ENCODE measurements at places on chromosomes 3 and 15.

DNA sequence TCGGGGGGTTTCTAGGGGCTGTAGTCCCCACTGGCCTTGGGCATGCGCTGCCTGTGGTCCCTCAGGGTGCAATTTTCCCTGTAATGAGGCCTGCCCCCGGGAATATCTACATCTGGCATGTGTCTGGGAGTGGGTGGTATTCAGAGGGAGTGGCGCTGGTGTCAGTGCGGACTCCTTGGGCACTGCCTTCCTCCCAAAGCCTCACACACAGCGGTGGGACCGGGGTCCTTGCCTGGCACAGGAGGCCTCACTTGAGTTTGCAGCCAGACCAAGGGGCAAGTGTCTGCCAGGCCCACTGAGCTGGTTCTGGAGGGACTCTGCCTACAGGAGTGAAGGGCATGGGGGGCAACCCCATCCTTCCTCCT, 53.5 kb upstream of the PCSK6 start:
- H3K36me3 ChIP-seq, result peaks cover 3% of the 10 kb centered on the region
- no peaks in the 10 kb centered on the region for H3K4me1 ChIP-seq
- no peak overlapping the region for H3K27ac ChIP-seq
- no peak overlapping the region for H3K4me3 ChIP-seq
- peaks cover 28% of the 10 kb centered on the region for H3K27me3 ChIP-seq
- DNase-seq, result no peak

DNA sequence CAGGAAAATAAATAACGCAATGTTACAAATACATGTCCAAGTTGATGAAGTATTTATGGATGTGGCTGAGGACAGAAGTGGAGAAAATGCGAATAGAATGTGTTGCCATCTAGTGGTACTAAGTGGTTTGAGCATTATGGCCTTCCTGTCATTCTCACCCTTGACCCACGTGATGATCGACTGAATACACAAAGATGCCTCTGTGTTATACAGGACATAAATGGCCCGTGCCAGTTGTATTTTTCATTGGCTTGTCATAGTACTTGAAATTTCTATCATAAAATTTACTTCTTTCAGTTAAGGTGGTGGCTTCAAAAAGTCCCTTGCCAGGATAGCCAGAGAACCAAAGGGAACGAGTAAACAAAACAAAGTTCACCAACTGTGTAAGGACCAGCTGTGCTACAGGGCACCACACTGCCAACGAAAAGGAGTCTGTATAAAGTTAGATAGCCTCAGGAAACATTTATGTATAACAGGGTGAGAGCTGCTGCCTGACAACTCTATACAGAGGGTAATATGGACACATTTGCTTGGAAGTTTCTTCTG, 103.7 kb downstream of the MYH15 start:
- H3K36me3 ChIP-seq, result no peaks in the 10 kb centered on the region
- no peaks in the 10 kb centered on the region for H3K4me1 ChIP-seq
- no peak overlapping the region for H3K4me3 ChIP-seq
- no peak overlapping the region for H3K27ac ChIP-seq

DNA sequence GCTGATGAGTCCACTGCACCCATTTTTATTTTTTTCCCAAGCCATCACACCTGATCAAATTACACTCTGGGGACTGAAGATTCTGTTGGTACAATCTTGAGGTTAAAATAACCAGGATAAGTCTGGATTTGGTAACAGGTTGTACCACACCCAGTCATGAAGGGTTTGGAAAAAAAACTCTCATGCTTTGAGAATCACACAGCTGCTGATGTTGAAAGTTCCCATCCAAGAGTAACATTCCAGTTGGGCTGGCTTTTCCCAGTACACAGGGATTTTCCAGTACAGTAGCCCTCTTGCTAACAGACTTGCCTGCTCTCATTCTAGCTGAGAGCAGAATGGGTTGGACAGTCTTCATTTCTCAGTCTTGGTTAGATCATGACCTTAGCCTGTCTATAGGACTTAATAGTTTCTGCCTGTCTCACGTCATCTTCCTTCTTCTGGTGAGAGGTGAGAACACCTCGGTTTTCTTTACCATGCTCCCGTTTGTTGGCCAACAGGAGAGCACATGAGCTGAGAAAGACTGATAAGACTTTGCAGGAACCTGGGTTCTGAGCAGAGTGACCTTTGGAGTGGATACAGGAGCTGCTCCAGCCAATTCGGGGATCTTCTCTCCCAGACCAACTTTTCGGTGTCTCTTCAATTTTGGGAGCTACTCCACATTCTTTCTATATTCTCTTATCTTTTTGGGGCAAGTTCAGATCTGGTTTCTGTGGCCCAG, 300.1 kb upstream of the LYSMD4 start:
- H3K4me3 ChIP-seq, result no peak overlapping the region
- H3K36me3 ChIP-seq, result no peaks in the 10 kb centered on the region
- H3K27me3 ChIP-seq, result no peaks in the 10 kb centered on the region
- peaks cover 5% of the 10 kb centered on the region for H3K4me1 ChIP-seq
- no peak overlapping the region for H3K27ac ChIP-seq
- DNase-seq, result no peak

GRCh38 chr3:189909573-189909972, 211.1 kb downstream of the P3H2 start:
- no peak overlapping the region for H3K4me3 ChIP-seq
- DNase-seq, result no peak
- H3K4me1 ChIP-seq, result no peaks in the 10 kb centered on the region
- H3K36me3 ChIP-seq, result peaks cover 7% of the 10 kb centered on the region
- H3K27ac ChIP-seq, result no peak overlapping the region
- H3K27me3 ChIP-seq, result peaks cover 37% of the 10 kb centered on the region

GRCh38 chr3:179729086-179729485, 76.2 kb downstream of the USP13 start:
- no peaks in the 10 kb centered on the region for H3K27me3 ChIP-seq
- DNase-seq, result no peak
- peaks cover 12% of the 10 kb centered on the region for H3K36me3 ChIP-seq
- no peak overlapping the region for H3K4me3 ChIP-seq

DNA sequence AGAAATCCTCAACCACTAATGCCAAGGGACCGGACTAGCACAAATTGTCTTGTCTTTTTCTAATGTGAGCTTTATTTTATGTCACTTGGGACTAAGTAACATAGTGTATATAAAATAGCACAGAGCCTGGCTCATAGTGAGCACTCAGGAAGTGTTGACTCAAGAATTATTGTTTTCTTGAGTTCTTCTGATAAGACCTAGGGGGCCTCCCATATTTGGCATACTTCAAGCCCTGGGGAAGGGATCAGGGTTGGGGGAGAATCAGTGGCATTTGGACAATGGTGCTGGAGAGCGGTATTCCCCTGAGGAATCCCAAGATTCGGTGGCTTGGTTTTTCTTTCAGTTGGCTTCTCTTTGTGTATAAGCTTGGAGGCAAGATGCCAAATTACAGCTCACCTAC, 19.4 kb downstream of the ZNF80 start:
- H3K4me1 ChIP-seq, result peaks cover 37% of the 10 kb centered on the region
- H3K27me3 ChIP-seq, result no peaks in the 10 kb centered on the region
- no peak overlapping the region for H3K4me3 ChIP-seq
- no peak for DNase-seq
- H3K27ac ChIP-seq, result no peak overlapping the region

GRCh38 chr3:131396170-131396569, 14.6 kb downstream of the NUDT16 start:
- no peak for DNase-seq
- H3K4me1 ChIP-seq, result no peaks in the 10 kb centered on the region
- peaks cover 5% of the 10 kb centered on the region for H3K27me3 ChIP-seq
- H3K4me3 ChIP-seq, result no peak overlapping the region

DNA sequence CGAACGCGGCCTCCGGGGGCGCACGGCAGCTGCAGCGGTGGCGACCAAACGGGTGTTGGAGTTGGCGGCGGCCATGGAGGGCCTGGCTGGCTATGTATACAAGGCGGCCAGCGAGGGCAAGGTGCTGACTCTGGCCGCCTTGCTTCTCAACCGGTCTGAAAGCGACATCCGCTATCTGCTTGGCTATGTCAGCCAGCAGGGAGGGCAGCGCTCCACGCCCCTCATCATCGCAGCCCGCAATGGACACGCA, 725 bp downstream of the FEM1B start:
- peaks cover 4% of the 10 kb centered on the region for H3K36me3 ChIP-seq
- DNase-seq, result no peak

- DNase-seq, result no peak
- peaks cover 2% of the 10 kb centered on the region for H3K4me1 ChIP-seq
- H3K36me3 ChIP-seq, result peaks cover 6% of the 10 kb centered on the region
- no peak overlapping the region for H3K4me3 ChIP-seq
These were observed 9.9 kb upstream of the EID1 start for GRCh38 chr15:48868023-48868422.

- H3K27me3 ChIP-seq, result no peaks in the 10 kb centered on the region
- H3K27ac ChIP-seq, result no peak overlapping the region
- no peaks in the 10 kb centered on the region for H3K36me3 ChIP-seq
- no peaks in the 10 kb centered on the region for H3K4me1 ChIP-seq
- no peak overlapping the region for H3K4me3 ChIP-seq
These were observed 22.8 kb downstream of the STRIT1 start for GRCh38 chr3:155270485-155271342.

GRCh38 chr3:29410220-29410619, 129.3 kb downstream of the RBMS3 start:
- no peak overlapping the region for H3K27ac ChIP-seq
- no peak for DNase-seq
- no peak overlapping the region for H3K4me3 ChIP-seq

- no peak for DNase-seq
- H3K27me3 ChIP-seq, result no peaks in the 10 kb centered on the region
- peaks cover 56% of the 10 kb centered on the region for H3K4me1 ChIP-seq
- H3K4me3 ChIP-seq, result peak overlapping the region; percentile 96
These were observed 25.8 kb downstream of the OXNAD1 start for GRCh38 chr3:16290827-16291196.

- H3K4me3 ChIP-seq, result no peak overlapping the region
- H3K36me3 ChIP-seq, result peaks cover 2% of the 10 kb centered on the region
- no peak overlapping the region for H3K27ac ChIP-seq
- H3K27me3 ChIP-seq, result no peaks in the 10 kb centered on the region
- H3K4me1 ChIP-seq, result no peaks in the 10 kb centered on the region
- DNase-seq, result no peak
These were observed 610.2 kb downstream of the TBL1XR1 start for GRCh38 chr3:176587089-176587488.

GRCh38 chr15:74432271-74432967, 1.3 kb downstream of the SEMA7A start:
- H3K27me3 ChIP-seq, result no peaks in the 10 kb centered on the region
- H3K27ac ChIP-seq, result no peak overlapping the region
- peaks cover 13% of the 10 kb centered on the region for H3K4me1 ChIP-seq
- DNase-seq, result no peak
- H3K4me3 ChIP-seq, result peak overlapping the region; percentile 65

- H3K27me3 ChIP-seq, result no peaks in the 10 kb centered on the region
- peaks cover 29% of the 10 kb centered on the region for H3K4me1 ChIP-seq
- H3K4me3 ChIP-seq, result no peak overlapping the region
- H3K36me3 ChIP-seq, result no peaks in the 10 kb centered on the region
These were observed 5.4 kb downstream of the CRYGS start for GRCh38 chr3:186538779-186539178.

- no peaks in the 10 kb centered on the region for H3K36me3 ChIP-seq
- peaks cover 25% of the 10 kb centered on the region for H3K27me3 ChIP-seq
- no peak overlapping the region for H3K27ac ChIP-seq
- no peak overlapping the region for H3K4me3 ChIP-seq
- DNase-seq, result no peak
These were observed 46.3 kb downstream of the EBLN2 start for GRCh38 chr3:73107676-73108187.

DNA sequence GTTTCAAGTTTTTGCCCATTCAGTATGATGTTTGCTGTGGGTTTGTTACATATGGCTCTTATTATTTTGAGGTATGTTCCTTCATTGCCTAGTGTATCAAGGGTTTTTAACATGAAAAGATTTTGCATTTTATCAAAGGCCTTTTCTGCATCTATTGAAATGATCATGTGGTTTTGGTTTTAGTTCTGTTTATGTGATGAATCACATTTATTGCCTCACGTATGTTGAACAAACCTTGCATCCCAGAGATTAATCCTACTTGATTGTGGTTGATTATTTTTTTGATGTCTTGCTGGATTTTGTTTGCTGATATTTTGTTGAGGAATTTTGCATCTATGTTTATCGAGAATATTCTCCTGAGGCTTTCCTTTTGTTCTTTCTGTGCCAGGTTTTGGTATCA, 39.4 kb downstream of the TMCO5A start:
- no peak overlapping the region for H3K4me3 ChIP-seq
- no peaks in the 10 kb centered on the region for H3K4me1 ChIP-seq
- no peak for DNase-seq
- H3K36me3 ChIP-seq, result no peaks in the 10 kb centered on the region
- H3K27ac ChIP-seq, result no peak overlapping the region
- H3K27me3 ChIP-seq, result no peaks in the 10 kb centered on the region

DNA sequence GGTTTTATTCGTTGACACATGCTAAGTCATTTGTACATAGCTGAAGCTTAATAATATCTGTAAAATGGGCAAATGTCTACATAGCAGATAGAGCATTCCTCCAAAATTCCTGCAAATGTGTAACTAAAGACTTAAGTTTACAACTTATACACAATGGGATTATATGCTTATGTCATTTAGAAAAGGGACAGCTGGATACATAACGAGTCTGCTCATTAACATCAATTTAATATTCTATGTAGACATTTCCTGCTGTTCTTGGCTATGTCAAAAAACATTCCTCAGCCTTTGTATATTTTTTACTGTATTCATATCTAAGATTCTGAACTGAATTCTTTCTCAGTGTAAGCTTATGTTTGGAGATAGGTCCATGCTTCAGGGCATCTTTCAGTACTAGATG, 762.2 kb downstream of the NR2F2 start:
- no peak overlapping the region for H3K4me3 ChIP-seq
- H3K27ac ChIP-seq, result no peak overlapping the region
- no peak for DNase-seq
- H3K4me1 ChIP-seq, result no peaks in the 10 kb centered on the region
- no peaks in the 10 kb centered on the region for H3K36me3 ChIP-seq

DNA sequence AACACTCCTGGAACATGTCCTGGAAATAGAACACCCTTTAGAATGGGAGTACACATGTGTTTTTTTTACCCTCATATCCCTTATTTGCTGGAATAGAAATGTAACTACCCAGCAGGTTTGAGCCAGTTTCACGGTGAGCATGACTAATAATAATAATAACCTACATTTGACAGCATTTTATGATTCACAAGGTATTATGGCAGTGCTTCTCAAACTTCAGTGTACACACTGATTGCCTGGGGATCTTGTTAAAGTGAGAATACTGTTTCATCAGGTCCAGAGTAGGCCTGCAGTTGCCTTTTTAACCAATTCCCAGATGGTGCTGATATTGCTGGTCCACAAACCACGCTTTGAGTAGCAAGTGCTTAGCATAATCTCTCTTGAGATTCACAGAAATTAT, 63.9 kb downstream of the NFKBIZ start:
- H3K4me1 ChIP-seq, result peaks cover 2% of the 10 kb centered on the region
- H3K36me3 ChIP-seq, result no peaks in the 10 kb centered on the region
- H3K4me3 ChIP-seq, result no peak overlapping the region
- DNase-seq, result no peak
- H3K27ac ChIP-seq, result no peak overlapping the region
- no peaks in the 10 kb centered on the region for H3K27me3 ChIP-seq

- H3K27ac ChIP-seq, result no peak overlapping the region
- no peak overlapping the region for H3K4me3 ChIP-seq
- DNase-seq, result no peak
- no peaks in the 10 kb centered on the region for H3K4me1 ChIP-seq
These were observed 406.4 kb upstream of the PROK2 start for GRCh38 chr3:72191209-72191960.

- no peak overlapping the region for H3K4me3 ChIP-seq
- no peak overlapping the region for H3K27ac ChIP-seq
- peaks cover 6% of the 10 kb centered on the region for H3K4me1 ChIP-seq
- no peak for DNase-seq
- no peaks in the 10 kb centered on the region for H3K36me3 ChIP-seq
These were observed 23.4 kb upstream of the CHCHD6 start for GRCh38 chr3:126680667-126681055.

Measured in T-helper 17 cell (primary cell).